ENCODE measurements at places on chromosomes 1 and 21.

DNA sequence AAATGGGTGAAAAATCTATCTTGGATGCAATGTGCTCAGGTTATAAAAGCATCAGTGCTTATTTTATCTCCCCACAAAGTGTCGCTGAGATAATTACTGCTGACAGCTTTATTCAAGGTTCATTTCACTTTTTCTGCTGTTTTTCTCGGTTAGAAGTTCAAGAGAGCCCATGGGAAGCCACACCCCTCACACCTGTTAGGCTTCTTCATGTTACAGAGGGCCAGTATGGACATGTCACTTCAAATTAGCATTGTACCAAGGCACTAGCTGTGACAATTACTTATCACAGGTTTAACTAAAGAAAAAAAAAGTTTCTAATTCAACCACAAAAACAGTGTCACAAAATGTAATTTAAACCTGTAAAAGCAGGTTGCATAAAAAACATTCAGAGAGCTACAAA, 187.3 kb upstream of the DMRTA2 start:
- DNase-seq: no peak

GRCh38 chr21:14762734-14763694, 216.9 kb upstream of the SAMSN1 start:
- DNase-seq: no peak

DNA sequence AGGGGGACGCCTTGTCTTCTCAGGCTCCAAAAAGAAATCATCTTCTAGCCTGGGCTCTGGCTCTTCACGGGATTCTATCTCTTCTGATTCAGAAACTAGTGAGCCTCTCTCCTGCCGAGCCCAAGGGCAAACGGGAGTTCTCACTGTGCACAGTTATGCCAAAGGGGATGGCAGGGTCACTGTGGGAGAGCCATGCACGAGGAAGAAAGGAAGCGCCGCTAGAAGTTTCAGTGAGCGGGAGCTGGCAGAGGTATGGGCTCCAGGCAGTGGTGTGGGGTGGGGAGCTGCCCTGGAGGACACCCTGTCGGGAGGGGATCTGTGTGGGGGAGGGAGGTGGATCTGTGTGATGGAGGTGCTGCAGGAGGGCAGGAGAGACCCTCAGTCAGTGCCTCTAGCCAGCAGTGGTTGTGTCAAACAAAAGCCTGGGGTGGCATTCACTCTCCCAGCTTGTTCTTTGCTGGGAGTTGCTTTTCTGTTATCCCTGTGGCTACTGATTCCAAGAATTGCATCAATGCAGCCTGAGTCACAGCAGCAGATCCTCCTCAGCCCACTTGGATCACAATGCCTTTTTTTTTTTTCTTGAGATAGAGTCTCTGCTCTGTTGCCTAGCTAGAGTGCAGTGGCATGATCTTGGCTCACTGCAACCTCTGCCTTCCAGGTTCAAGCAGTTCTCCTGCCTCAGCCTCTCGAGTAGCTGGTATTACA, 21.8 kb downstream of the KDM4A start:
- DNase-seq: no peak

GRCh38 chr1:234782791-234783190, 172.8 kb upstream of the IRF2BP2 start:
- DNase-seq: no peak

GRCh38 chr1:203478231-203478630, 2.6 kb downstream of the PRELP start:
- no peak for DNase-seq

- no peak for DNase-seq
Observed at GRCh38 chr1:64624218-64624713, 120.6 kb upstream of the RAVER2 start.
